ENCODE measurements at places on chromosomes 7 and 10. TPM values are rescaled to one million over a fixed set of nuclear protein-coding genes. Genes with fewer than 3 reads are reported as not detected.

DNA sequence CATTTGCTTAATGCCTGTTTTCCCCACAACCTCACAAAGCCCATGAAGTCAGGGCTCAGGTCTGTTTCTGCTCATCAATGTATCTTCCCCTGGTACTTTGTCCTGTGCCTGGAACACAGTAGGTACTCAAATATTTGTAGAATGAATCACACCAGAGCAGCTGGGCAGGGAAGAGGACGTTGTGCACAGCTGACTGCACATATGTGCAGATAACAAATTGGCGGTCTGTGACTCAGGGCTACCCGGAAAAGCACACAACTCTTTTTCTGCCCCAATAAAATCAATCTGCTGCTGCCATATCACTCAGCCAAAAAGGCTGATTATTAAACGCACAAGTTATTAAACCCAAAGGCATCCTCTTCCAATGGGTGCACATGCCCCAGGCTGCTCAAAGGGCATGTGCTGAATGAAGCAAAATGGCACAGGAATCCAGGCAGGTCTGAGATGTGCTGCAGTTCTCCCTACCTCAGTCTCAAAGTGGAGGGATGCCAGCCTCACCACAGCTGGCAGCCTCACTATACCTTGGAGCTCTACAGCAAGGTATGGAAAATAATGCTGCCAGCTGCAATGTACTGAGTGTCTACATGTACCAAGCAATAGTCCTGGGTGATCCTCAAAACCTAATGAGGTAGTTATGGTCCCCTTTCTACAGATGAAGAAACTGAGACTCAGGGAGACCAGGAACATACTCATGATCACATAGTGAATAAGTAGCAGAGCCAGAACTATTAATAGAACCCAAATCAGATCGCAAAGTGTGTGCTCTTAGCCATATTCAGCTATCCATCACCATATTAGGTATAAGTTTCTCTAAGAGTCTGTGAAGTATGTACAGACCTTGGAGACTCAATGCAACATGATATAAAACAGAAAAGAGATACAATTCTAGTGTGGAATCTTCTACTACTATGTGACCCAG lies 43.4 kb downstream of the SORBS1 start:
- no peak overlapping the region for H3K4me3 ChIP-seq
- no peak overlapping the region for H3K27ac ChIP-seq
- DNase-seq: no peak
- no peaks in the 10 kb centered on the region for H3K27me3 ChIP-seq
- H3K4me1 ChIP-seq: no peaks in the 10 kb centered on the region

- no peak overlapping the region for H3K4me3 ChIP-seq
- peaks cover 100% of the 10 kb centered on the region for H3K27me3 ChIP-seq
- peak; percentile 39 for DNase-seq
- no peak overlapping the region for H3K27ac ChIP-seq
- peaks cover 50% of the 10 kb centered on the region for H3K4me1 ChIP-seq
- H3K36me3 ChIP-seq: no peaks in the 10 kb centered on the region
Measured at GRCh38 chr7:97022491-97023306, 1.9 kb downstream of the DLX5 start.

The ADAM12 gene
- total RNA-seq: 7.4 TPM

The CYP26C1 gene
- total RNA-seq: 0.22 TPM

GRCh38 chr10:35585356-35585755 lies 19.8 kb upstream of the GJD4 start:
- no peak overlapping the region for H3K4me3 ChIP-seq
- no peaks in the 10 kb centered on the region for H3K36me3 ChIP-seq
- H3K4me1 ChIP-seq: no peaks in the 10 kb centered on the region

Data from neural progenitor cell (in vitro differentiated cells).